ENCODE measurements at places on chromosomes 3 and 15.

DNA sequence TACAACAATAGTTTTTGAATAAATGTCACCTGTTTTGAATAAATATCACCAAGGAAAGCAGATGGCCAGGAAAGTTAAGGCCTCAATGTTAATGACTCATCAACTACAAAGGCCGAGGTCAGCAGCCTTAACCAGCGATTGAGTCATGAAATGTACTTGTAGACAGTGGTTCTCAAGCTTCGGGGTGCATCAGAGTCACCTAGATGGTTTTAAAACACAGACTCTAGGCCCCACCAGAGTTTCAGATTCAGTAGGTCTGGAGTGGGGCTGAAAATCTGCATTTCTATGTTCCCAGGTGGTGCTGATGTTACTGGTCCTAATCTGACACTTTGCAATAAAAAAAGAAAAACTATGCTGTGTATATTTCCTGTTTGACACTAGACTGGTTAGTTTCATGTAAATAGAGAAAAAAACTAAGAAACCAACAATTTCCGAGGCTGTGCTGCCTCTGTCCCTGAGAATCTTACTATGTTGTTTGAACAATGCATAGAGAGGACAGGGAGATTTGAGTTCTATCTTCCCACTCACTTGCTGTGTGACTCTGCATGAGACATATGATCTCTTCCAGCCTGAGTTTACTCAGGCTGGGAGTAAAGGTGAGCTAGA is 9.8 kb downstream of the RAB27A start:
- DNase-seq, result no peak

- DNase-seq, result no peak
These were observed 5.6 kb downstream of the ALPK3 start for GRCh38 chr15:84822653-84823281.

- no peak for DNase-seq
These were observed 6.9 kb upstream of the RPL35A start for GRCh38 chr3:197942956-197943556.

DNA sequence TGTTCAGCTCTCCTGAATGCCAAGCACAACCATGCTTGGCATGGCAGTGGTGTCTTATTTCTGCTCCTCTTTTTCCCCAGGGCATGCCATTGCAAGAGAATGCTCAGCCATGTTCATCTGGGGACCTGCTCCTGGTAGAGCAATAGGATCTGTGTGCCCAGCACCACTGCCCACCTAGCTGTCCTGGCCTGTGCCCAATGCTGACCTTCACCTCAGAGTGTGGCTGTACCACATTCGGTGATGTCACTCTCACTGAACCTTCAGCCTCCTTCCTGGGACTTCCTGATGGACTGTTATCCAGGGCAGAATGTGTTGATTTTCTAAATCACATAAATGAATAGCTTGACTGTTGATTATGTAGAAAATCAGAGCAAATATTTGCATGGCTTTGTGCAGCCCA is 42.0 kb downstream of the AGTR1 start:
- DNase-seq, result no peak

- DNase-seq, result no peak
These were observed 785.5 kb upstream of the ARRDC4 start for GRCh38 chr15:97174886-97175540.

GRCh38 chr3:169455472-169455871 is 208.0 kb downstream of the MECOM start:
- no peak for DNase-seq

DNA sequence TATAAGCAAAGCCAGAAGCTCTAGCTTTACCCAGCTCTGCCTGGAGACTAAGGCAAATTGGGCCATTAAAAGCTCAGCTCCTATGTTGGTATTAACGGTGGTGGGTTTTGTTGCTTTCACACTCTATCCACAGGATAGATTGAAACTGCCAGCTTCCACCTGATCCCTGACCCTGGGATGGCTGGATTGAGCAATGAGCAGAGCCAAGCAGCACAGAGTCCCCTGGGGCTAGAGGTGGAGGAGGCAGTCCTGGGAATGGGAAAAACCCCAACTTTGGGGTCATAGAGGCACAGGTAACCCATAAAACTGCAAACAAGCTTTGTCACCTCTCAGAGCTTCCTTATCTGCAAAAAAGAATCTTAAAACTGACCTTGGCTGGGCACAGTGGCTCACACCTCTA is 6.6 kb downstream of the RHO start:
- DNase-seq, result no peak

- no peak for DNase-seq
These were observed 2.1 kb downstream of the SEMA7A start for GRCh38 chr15:74431645-74432044.

DNA sequence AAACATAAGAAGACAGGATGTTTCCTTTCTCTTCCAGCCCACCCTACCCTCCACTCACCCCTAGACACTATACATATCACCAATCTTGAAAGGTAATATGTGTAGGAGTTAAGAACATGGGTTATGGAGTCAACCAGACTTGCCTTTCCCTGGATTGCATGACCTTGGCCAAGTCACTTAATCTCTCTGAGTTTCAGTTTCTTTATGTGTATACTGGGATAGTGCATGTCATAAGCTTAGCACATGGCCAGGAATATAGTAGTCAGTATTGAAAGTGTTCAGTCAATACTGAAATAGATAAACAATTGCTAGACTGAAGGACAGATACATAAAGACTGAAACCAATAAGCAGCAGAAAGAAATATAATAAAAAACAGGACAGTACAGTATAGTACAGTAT is 283.2 kb upstream of the STT3B start:
- no peak for DNase-seq

DNA sequence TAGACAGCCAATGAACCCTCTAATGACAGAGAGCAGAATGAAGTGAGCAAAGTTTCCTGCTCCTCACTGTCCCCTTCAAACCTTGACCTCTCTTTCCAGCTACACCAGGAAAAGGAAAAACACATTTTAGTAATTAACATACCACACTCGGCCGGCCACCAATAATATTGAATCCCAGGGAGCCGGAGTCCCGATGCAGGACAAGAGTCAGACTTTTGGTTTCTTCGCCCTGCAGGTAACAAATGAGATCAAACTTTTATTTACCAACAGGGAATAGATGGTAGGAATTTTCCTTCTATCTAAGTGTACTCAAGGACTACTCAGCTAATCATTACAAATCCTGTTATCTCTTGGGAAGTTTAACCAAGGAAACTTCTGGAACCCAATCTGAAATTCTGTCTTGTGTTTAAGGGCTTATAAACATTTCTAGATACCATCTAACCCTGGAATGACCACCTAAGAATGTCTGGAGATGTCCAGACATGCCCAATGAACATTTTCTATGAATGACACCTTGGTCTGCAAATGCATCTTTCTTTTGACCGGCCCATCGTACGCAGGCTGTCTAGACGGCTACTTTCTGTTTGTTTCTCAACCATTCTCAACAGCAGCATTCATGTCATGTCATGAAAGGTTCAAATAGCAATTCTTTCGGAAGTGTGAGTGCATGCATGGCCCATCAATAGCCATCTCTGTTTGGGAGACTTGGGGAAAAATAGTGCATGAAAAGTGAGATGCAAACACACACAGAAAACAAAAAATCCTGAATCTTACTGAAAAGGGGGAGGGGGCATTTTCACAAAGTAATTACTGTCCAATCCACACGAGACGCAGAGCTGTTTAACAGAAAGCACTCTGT is 16.1 kb downstream of the PDZRN3 start:
- no peak for DNase-seq

Data from effector CD8-positive, alpha-beta T cell (primary cell).